Activated CD4-positive, alpha-beta T cell treated with anti-CD3 and anti-CD28 coated beads for 4 hours (primary cell): ENCODE measurements at places on chromosomes 5 and 9.
A peak's percentile ranks its signal among the peaks of the same experiment; 100 is the strongest.

DNA sequence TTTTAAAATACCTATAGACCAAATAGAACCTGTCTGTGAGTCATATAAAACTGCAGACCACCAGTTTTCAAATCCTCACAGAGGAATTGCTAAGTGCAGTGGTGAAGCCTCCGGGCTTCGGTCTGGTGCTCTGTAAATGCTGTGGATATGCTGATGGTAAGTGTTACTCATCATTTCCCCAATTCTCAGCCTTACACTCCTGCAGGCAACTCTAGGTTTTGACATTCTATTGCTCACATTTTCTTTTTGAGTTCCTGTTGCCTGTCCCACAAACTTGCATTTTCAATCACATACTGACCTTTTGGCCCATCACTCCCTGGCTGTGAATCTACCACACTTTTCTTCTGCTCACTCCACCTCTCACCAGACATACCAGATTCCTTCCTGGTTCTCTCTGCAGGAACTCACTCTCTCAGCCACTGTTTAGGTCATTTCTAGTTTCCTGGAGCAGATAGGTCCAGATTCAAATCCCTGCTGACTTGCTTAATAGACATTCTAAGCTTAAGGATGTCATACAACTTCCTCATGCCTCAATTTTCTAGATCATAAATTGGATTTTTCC, 192.9 kb downstream of the RAB3C start:
- DNase-seq, result no peak

- no peak for DNase-seq
Measured at GRCh38 chr5:60700416-60700757, 421 bp upstream of the DEPDC1B start.

DNA sequence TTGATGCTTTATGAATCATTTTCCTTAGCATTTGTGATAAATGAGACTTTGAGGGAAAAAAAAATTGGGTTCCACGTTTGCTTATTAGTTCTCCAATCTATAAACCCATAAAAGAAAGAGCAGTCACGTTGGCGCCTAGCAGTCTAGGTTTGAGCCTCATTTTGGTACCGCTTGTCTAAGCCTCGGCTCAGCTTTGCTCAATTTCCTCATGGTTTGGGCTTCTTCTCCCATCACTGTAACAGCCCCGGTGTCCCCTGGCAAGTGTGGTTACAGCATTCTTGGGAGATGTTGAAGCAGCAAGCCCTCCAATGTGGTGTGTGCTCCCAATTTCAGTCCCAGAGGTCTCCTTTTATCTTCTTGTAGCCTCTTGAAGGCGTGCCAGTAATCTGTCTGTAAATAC, 578.4 kb downstream of the CDK5RAP2 start:
- no peak for DNase-seq

- no peak for DNase-seq
Measured at GRCh38 chr5:110386782-110387181, 339.7 kb downstream of the TMEM232 start.

- no peak for DNase-seq
Measured at GRCh38 chr5:136620016-136620419, 254.7 kb upstream of the TRPC7 start.

DNA sequence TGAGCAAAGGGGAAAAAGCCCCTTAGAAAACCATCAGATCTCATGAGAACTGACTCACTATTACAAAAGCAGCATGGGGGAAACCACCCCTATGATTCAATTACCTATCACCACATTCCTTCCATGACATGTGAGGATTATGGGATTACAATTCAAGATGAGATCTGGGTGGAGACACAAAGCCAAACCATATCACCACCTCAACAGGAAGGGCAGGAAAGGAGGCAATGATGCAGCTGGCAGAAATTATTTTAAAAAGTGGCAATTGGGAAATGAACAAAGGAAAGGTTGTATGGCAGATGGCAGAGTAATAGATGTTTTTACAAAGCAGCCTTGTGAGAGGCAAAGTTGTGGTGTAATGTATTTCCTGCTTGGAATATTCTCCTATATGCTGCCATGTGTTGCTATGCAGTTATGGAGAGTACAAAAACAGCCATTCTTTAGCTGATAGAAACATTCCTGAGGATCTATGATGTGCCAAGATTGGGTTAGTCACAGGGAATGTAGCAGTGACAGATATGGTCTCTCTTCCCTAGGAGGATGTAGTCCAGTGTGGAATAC, 138.8 kb downstream of the SMC2 start:
- DNase-seq, result no peak

GRCh38 chr5:176474476-176474875, 26.3 kb downstream of the FAF2 start:
- DNase-seq, result no peak

- no peak for DNase-seq
Measured at GRCh38 chr9:5512658-5513452, 2.5 kb downstream of the PDCD1LG2 start.

DNA sequence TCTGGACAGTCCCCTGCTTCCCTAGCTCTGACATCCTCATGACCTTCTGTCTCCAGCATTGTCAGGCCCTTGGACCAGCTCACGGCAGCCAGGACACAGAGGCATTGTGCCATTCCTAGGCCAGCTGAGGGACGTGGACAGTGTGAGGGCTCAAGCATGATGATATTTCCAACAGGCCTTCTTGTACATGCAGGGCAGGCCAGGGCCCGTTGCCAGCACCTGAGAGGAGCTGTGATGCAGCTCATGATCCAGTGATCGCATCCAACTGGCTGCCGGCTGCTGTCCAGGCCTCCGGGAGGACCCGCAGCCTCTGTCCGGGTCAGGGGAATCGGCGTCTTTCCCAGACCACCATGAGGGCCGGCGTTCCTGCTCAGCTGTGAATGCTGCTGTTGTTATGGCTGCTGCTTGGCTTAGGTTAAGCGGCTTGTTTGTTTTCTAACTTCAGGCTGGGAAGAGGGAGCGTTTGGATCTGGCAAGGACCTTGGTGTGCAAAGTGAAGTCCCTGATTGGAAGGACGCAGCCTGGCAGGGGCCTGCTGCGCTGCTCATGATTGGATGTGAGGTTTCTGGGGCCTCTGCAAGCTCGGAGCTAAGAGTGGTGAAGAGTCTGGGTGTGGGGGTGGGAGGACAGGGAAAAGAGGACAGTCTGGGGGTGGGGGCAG, 53.8 kb downstream of the PDZD2 start:
- DNase-seq, result no peak

GRCh38 chr5:143653766-143654282, 158.1 kb upstream of the HMHB1 start:
- DNase-seq, result no peak

DNA sequence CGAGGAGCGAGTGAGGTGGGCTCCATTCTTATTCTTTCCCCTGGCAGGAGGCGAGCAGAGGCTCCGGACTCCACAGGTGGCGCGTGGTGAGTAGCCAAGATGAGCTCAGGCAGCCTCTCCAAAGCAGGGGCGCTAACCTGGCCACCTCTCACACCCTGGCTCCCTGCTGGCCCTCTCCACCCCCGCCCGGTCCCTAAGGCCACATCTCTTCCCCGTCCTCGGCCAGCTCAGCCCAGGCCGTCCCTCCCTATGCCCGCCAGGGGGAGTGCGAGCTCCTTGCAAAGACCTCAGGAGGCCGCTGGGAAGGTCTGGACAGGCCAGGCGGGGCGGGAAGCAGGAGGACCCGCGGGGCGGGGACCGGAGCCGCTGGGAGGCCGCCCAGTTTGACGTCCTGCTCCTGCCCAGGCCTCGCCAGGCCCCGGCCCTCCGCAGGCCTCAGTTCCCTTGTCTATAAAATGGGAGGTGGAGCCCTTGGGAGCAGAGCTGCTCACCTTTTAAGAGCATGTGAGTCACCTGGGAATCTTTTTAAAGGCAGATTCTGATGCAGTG, 46.3 kb upstream of the GGTA1 start:
- DNase-seq, result peak; percentile 55

- DNase-seq, result no peak
Measured at GRCh38 chr9:133539991-133540697, 5.6 kb downstream of the ADAMTSL2 start.

DNA sequence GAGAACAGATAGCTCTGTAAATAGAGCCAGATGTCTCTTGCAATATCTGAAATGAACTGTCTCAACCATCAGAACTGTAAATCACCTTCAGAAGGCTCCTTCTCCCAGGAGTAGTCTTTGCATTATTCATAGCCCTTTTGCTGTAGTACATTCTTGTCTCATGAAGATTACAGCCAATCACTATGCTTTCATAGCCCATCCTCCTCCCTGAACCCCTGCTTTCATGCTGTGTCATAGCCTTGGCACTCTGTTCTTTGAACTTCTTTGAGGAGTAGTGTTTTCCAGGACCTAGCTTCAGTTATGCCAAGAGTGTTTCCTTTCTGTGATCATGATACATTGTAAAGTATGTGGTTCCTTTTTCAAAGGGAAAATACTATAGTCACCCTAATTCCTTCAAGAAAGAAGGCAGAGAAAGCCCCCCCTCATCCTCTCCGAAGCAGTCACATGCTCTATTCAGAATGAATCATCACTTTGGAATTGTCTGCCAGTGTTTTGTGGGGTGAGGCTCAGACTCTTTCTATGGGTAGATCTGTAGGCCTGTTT, 61.1 kb downstream of the GRIA1 start:
- no peak for DNase-seq

DNA sequence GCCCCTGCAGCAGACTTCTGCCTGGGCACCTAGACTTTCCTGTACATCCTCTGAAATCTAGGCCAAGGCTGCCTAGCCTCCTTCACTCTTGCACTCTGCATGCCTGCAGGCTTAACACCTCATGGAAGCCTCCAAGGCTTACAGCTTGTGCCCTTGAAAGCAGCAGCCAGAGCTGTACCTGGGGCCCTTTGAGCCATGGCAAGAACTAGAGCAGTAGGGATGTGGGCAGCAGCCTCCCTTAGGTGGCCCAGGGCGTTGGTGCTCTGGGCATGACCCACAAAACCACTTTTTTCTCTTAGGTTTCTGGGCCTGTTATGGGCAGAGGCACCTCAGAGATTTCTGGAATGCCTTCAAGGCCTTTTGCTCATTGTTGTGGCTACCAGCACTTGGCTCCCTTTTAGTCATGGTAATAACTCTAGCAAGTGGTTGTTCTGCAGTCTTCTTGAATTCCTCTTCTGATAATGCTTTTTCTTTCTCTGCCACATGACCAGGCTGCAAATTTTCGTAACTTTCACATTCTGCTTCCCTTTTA, 606.2 kb downstream of the TLE4 start:
- DNase-seq, result no peak

DNA sequence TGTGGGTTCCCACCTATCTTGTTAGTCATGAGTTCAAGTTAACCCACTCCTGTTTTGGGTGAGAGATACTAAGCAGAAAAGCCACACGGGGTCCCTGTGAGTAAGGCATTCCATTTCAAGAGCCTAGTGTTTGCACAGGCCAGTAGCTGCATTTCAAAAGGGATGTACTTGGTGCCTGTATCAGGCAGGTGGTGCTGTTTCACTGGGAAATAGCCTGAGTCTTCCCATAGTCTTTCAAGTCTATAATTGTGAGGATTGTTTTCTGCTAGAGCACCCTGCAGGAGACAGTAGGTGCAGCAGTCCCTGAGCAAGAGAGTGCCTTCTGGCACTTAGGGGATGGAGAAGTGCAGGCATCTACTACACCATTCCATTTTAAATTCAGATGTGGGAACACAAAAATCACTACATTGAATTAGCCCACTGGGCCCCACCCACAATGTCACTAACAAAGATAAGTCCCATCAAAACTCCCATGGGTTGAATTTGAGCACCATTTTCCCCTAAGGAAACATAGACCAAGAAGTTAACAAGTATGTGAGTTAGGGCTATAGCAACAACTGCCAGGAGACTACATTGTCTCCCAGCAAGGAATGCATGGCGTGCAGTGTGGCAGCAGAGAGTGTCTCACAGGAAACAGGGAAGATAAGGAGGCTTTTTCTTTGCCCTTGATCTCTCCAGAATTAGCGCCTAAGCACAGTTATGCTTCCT, 263.2 kb downstream of the COX7C start:
- DNase-seq, result peak; percentile 20

DNA sequence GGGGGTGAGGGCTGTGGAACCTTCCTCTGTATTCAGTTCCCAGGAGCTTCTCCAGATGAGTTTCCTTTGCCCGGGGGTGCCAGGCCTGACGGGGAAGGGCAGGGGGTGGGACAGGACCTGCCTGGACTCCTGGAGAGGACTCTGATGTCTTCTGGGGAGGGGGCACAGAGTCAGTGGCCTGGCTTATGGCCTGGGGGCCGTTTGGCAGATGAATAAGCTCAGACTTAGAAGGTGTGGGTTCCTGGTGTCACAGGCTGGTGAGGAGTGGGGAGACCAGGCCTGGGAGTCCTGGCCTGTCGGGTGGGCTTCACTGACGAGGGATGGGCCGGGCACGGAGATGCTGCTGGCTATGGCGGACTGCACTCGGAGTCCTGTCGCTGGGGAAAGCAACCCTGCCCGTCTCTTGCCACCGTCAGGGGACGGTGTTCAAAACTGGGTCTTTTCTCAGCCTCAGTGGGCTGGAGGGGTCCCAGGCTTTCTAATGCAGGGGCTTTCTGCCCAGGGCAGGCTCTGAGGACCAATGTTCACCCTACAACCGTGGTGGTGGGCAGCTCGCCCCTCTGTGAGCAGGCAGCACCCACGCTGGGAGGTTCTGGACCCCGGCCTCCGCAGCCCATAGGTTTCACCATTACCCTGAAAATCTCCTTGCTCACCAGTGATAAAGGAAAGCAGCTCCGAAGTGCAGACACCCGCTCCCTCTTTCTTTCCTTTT, 16.2 kb downstream of the COL5A1 start:
- DNase-seq, result no peak

- no peak for DNase-seq
Measured at GRCh38 chr9:100714372-100715099, 136.7 kb downstream of the CAVIN4 start.

- DNase-seq, result no peak
Measured at GRCh38 chr9:83106263-83106662, 43.3 kb upstream of the RASEF start.

GRCh38 chr9:81613002-81613812, 76.1 kb downstream of the TLE1 start:
- no peak for DNase-seq

GRCh38 chr9:34562135-34562745, 27.3 kb downstream of the CNTFR start:
- no peak for DNase-seq

DNA sequence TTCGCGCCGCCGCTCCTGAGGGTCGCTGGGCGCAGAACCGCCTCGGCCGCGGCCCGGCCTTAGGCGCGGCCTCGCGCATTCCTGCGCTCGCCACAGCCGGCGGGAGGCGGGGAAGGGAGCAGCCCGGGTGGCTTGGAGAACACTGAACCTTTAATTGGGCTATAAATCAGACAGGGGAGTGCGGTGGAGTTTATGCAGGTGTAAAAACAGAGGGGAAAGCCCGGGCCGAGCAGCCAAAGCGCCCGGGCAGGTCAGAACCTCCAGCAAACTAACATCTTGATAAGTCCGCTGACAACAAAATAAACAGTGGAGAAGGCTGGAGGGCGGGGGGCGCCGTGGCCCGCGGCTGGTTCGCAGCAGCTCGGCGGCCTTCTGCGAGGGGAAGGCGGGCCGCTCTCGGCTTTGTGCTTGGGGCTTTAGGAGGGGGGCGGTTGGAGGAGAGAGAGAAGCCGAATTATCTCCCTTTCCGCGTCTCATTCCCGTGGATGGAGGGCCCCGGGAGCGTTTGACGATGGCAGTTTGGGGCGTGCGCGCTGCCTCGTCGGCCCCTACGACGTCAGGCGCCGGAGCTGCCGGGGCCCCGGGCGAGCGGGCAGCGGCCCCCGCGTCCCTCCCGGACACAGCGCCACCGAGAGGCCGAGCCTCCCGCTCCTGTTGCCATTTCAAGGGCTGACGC, 11.3 kb downstream of the FOXD1 start:
- no peak for DNase-seq
